ENCODE measurements at places on chromosomes 1 and 21.

DNA sequence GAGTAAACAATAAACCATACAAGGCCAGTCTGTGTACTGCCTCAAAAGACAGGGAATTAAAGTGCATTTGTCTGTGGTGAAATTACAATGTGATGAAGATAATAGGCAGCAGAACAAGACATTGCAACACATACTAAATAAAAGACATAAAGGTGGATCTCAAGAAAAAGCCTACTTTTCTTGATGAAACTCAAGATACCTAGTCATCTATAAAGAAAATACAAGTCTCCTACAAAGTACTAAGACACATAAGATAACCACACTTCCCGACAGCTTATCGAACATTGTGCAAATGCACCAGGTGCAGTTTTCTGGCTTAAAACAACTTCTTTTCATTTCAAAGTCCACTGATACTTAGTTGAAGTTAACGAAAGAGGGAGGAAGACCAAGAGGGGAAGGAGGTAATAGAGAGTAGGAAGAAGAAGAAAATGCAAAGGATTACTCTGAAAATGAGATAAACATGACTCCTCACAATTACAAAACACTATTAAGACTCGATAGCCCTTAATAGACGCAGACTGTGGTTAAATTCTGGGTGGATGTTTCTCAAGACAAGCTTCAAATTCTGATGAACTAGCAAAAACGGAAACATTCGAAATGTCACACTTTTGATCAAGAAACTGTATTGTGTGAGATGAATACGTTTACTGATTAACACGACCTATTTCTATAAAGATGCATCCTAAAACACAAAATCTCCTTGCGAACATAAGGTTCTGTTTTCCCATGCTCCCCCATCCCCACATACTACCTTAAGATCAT, 2.0 kb downstream of the HNRNPR start:
- peak; percentile 16 for DNase-seq

- no peak for DNase-seq
Observed at GRCh38 chr1:65230731-65231481, 78.4 kb upstream of the DNAJC6 start.

DNA sequence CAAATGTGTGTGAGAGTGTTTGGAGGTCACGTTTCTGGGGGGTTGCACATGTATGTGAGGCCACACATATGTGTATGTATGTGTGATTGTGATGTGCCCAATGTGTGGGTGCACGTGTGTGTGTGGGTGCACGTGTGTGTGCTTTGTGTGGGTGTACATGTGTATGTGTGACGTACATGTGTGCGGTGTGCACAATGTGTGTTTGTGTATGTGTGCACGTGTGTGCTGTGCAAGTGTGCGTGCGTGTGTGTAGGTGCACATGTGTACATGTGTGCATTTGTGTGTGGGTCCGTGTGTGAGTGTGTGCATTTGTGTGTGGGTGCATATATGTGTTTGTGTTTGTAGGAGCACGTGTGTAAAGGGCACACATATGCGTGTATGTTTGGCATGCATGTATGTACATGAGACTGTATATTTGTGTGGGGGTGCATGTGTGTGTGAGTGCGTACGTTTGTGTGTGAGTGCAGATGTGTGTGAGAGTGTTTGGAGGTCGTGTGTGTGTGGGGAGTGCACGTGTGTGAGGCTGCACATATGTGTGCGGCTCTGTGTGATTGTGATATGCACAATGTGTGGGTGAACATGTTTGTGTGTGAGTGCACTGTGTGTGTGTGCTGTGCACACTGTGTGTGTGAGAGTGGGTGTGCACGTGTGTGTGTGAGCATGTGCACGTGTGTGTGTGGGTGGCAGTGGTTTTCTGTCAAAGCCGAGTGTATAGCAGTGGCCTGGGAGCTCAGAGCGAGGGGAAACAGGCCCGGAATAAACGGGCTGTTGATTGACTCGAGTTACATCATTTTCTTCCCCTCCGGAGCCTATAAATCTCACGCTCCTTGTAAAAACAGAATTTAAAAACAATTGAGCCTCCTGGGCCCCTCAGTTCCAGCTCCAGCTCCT, 132.7 kb upstream of the ARHGEF16 start:
- DNase-seq: no peak

DNA sequence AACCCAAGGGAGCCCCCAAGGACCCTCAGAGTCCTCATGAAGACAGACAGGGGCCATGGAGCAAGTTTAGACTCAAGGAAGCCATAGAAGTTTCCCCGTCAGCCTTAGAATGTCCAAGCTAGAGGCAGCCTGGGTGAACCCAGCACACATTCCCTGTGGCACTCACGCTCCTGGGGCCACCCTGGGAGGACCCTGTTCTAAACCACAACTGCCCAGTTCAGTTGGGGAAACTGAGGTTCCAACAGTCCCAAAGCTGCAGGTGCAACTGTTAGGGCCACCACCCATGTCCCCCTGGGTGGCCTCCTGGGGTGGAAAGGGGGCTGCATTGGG, 9.3 kb downstream of the WNT3A start:
- no peak for DNase-seq

DNA sequence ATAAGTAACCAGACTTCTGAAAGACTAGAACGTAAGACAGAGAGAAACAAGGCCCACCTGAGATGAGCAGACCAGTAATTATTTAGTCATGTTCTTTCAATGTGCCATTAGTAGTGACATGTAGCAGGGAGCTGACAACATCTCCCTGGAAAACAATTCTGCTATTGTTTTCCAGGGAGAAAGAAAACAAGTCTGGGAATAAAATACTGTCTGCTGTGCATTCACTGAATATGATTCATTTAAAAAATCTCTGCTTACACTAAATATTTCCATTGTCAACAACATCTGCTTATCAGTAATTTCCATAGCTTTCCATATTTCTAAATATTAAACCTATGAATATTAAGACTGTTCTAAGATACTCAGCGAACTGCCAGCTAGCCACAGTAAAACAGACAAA, 80.0 kb downstream of the VCAM1 start:
- DNase-seq: no peak

DNA sequence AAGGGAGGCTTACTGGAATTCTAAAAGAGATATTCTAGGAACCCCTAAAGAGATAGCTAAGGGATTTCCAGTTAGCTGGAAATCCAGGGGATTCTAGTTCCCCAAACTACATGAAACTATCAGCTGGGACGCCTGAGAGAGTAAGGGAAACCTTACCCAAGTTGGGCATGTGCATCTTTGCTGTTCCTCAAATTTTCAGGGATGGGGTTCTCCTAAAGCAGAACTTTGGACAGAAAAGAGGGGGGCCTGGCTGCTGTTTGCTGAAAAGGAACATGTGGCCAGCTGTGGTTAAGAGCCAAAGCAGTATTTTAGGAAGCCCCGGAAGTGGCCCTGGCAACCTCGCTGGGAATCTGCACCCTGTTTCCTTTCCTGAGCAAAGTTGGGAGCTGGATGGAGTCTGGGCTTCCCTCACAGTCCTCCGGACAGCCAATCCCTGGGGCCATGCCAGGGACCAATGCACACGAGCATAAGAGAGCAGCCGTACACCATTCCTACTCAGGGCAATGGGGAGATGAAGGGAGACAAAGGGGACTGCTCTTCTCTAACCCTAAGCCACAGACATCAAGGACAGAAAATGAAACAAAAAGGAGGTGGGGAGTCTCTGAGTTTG, 154.3 kb downstream of the PLXNA2 start:
- DNase-seq: peak; percentile 9

DNA sequence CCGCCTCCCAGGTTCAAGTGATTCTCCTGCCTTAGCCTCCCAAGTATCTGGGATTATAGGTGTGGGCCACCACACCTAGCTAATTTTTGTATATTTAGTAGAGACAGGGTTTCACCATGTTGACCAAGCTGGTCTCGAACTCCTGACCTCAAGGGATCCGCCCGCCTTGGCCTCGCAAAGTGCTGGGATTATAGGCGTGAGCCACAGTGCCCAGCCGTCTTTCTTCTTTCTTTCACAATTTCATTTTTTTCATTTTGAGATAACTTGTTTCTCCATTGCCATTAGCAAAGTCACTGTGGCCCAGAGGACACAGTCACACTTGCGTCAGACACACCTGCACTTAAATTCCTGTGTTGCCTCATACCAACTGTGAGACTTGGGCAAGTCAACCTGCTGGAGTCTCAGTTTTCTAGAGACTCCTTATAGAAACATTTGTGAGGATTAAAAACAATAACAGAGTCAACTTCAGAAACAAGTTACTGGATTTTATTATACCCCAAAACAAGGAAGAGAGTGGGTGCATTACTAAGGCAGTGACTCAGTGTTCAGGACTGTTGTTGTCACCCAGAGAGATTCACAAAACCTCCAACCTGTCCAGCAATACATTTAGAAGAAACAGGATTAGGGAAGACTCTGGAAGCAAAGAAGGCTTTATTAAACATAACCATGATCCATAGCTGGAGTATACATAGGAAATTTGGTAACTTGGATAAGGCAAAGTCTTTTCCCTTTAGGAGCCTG, 2.6 kb downstream of the TEDDM1 start:
- DNase-seq: peak; percentile 16

DNA sequence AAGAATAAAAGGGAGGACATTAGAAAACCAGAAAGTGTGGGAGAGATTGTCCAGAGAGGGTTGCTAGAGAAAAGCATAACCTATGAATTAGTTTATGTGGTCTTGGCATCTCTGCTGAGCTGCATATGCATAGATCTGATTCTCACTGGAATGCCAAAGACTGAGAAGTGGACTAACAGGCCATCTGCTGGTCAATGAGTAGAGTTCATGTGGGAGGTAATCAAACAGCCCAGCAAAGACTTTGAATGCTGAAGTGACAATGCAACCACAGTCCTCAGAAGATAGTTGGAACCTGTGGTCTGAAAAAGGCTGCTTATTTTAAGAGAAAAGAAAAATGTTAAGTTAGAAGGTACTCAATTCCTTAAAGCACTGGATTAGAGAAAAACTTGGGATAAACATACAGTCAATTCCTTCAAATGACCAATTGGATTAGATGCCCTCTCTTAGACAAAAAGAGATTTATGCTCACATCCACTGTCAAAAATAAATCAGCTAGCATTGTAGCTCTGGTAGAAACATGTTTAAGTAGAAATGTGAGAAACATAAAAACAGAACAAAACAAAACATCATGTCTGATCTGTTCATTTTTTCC, 382.8 kb downstream of the AMY1C start:
- DNase-seq: no peak

- DNase-seq: no peak
Observed at GRCh38 chr1:59833991-59834390, 19.2 kb downstream of the HOOK1 start.

GRCh38 chr1:51344602-51345299, 14.4 kb upstream of the TTC39A start:
- no peak for DNase-seq

GRCh38 chr1:180907313-180908055, 5.2 kb upstream of the KIAA1614 start:
- DNase-seq: no peak

- DNase-seq: no peak
Observed at GRCh38 chr1:7389201-7389905, 381.7 kb upstream of the VAMP3 start.

DNA sequence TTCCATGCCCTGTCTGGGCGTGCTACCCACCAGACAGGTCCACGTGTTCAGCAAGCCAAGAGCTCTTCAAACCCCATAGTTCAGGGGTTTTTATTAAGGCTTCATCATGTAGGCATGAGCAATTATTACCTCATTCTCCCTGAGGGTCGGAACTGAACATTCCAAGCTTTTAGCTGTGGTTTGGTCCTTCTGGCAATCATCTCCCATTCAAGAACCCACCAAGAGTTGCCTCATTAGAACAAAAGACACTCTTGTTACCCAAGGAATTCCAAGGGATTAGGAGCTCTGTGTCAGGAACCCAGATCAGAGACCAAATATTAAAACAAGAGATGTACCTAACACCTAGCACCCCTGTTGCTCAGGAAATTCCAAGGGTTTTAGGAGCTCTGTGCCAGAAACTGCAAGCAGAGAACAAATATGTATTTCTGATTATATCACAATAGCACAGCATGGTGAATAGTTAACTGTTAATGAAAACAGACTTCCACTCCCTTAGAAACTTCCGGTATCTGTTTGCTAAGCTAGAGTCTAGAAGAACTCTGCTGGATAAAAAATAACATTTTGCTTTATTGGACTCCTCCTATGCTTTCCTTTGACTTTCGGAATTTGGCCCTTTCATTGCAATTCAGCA, 201.2 kb upstream of the L1TD1 start:
- DNase-seq: no peak

GRCh38 chr1:183590244-183591191, at the start of gene NCF2:
NCF2 (minus strand) TSS chr1:183590459; CDS start chr1:183590329, 130 bp downstream.
- peak; percentile 99 for DNase-seq

- DNase-seq: no peak
Observed at GRCh38 chr1:37051346-37051745, 17.0 kb upstream of the GRIK3 start.

DNA sequence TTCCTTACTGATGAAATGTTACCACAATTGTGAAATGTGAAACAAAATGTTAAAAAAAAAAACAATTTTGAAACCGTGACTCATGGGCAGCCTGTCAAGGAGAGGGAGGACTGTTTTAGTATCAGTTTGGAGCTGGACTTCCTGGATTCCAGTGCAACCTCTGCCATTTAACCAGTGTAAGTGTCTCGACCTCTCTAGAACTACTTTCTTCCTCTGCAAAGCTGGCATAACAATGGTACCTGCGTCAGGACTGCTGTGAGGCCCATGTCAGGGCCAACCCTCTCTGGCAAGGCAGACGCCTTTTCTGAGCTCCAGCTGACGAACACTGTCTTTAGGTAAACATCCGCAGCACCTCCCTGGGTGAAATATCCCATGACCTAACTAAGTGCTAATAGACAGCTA, 20.9 kb downstream of the URB1 start:
- DNase-seq: peak; percentile 91

DNA sequence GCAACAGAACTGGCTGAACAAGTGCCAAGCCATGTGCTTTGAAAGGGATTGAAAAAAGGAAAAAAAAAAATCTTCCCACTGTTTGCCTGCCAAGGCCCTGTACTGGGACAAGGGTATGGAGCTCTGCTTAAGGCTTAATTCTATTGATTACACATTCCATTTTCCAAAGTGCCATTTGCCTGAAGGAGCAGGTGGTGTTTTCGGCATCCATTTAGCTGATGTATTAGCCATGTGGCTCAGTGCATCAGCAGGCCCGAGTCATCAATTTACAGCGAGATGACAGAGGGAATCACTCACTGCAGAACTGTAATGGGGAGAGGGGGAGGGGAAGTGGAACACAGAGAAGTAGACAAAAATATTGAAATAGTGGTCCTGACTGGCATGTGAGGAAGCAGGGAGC, 144.2 kb upstream of the BEND5 start:
- no peak for DNase-seq

DNA sequence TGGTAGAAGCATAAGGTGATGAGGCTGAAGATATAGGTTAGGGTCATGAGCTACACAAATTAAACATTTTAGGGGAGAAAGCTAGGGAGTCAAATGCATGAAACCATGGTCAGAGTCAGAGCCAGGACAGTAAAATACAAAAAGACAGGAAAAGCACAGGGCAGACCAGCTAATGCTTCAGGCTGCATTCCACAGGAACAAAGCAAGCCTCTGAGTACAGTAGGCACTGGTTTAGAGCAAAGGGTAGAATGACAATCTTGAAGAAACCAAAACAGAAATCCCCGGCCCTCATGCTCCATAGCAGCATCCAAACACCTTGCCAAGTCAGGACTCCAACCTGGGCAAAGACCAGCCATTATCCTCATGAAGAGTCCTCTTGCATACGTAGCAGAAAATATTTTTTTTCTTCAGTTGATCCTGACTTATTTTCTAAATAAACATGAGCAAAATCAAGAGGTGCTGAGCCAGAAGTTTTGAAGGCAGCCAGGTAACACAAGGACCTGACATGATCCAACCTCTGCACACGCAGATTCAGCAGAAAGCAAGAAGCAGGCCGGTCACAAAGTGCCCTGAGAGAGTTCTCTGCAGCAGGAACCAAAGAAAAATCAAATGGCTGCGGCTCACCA, 273.1 kb downstream of the TTLL7 start:
- DNase-seq: no peak

GRCh38 chr1:175158170-175158591, 34.4 kb downstream of the KIAA0040 start:
- DNase-seq: no peak

Data from inflammatory macrophage treated with lipopolysaccharide for 1 hour (primary cell).